ENCODE measurements at places on chromosomes 13 and 19.

GRCh38 chr19:6232601-6233055, 47.1 kb downstream of the MLLT1 start:
- DNase-seq = no peak

DNA sequence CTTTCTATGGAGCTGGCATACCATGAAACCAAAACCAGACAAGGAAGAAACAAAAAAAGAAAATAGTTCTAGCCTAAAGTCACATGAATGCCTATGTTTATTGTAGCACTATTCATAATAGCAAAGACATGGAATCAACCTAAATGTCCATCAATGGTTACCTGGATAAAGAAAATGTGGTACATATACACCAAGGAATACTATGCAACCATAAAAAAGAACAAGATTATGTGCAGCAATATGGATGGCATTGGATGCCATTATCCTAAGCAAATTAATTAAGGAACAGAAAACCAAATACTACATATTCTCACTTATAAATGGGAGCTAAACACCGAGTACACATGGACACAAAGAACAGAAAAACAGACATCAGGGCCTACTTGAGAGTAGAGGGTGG, 10.5 kb downstream of the ZNF780A start:
- DNase-seq = no peak

DNA sequence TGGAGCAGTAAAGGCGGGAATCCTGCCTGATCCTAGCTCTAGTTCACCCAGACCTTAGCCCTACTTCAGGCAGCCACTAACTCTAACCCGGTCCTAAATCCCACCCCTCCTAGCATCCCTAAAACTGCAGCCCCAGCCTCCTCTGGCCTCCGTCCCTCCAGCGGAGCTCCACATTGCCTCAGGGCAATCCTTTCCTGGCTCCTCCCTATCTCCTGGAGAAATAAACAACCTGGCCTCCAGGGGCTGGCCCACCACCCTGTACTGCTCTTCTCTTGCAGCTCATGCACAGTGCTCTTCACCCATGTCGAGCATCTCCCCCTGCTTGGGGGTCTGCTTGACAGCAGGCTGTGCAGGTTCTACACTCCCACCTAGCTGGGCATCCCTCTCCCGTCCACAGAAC, 6.7 kb downstream of the POU2F2 start:
- DNase-seq = no peak

- no peak for DNase-seq
Observed at GRCh38 chr13:99963816-99964339, 7.7 kb downstream of the ZIC5 start.

- DNase-seq = no peak
Observed at GRCh38 chr19:37899966-37900365, 6.4 kb downstream of the WDR87 start.

DNA sequence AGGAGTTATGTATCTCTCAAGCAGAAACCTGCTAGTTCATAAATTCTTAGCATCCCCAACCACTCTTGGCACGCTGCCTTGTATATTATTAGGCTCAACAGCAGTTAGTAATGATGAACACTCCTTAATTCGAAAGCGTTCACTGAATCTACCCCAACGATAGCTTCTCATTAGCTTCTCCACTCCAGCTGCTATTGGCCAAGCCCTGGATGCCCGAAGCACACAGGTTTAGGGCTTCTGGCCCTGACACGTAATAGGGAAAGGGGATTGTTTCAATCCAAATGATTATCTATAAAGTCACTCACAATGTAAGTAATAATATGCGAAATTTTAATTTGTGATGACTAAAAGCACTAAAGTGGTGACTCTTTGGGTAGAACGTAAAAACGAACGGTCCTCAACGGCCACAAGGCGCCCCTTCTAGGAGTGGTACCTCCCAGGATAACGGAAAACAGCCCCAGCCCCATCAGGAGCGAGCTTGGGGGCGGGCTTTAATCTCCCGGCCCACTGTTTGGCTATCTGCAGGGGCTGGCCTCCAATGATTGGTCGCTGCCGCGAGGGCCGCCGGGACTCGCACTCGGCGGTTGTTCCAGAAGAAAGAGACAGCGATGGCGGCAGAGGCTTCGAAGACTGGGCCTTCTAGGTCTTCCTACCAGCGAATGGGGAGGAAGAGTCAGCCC, at the start of gene RNF17:
RNF17 (plus strand) TSS at position 574 of the 680 bp plus-strand sequence; CDS start at position 609, 35 bp downstream.
- no peak for DNase-seq

- DNase-seq = no peak
Observed at GRCh38 chr19:10450853-10451609, 30.7 kb downstream of the PDE4A start.

DNA sequence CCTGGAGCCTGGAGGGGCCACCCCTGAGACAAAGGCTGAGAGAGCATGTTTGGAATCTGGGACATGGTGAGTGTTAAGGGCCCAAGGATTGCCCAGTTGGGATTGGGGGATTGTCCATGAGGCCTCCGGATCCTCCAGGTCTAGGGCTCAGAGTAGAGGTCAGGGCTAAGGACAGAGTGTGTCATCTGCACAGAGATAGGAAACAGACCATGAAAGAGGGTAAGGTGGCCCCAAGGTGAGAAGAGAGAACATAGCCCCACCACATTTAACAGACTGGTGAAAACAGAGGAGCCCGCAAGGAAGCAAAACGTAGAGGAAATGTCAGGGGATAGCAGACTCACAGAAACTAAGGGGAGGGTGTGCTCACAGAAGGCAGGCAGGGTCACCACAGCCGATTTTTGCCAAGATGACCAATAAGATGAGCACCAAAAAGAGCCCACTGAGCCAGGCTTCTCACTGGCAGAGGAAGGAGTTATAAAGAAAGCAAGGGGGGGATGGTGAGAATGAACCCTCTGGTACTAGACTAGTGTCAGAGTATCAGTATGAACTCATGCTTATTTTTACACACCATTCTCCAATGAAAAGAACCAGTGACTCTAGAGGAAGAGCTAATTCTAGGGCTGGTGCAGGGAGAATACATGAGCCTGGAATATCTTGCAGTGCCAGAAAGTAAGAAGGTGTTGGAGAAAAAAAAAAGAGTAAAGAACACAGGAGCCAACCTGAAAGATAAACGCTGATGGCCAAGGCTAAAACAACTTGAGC, 17.5 kb downstream of the DYRK1B start:
- no peak for DNase-seq

- no peak for DNase-seq
Observed at GRCh38 chr13:54852831-54853230, 1824.2 kb downstream of the OLFM4 start.

- no peak for DNase-seq
Observed at GRCh38 chr19:31979949-31980670, 365.3 kb upstream of the ZNF507 start.

DNA sequence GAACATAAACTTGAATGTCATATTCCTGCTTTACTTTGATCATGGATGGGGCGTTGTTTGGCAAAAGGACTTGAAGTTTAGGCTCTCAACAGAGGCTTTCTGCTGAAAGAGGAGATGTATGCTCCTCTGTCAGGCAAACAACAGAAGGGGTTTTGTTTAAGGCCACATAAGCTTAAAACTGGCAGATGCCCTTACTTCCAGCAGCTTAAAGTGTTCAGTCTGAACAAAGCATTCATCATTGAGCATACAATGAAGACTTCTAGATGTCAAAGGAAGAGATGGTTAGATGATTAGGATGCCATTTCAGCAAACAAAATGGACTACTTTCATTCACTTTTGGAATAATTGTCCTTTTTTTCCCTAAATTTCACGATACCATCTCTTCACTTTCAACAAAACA, 484.5 kb downstream of the SLITRK6 start:
- DNase-seq = no peak

DNA sequence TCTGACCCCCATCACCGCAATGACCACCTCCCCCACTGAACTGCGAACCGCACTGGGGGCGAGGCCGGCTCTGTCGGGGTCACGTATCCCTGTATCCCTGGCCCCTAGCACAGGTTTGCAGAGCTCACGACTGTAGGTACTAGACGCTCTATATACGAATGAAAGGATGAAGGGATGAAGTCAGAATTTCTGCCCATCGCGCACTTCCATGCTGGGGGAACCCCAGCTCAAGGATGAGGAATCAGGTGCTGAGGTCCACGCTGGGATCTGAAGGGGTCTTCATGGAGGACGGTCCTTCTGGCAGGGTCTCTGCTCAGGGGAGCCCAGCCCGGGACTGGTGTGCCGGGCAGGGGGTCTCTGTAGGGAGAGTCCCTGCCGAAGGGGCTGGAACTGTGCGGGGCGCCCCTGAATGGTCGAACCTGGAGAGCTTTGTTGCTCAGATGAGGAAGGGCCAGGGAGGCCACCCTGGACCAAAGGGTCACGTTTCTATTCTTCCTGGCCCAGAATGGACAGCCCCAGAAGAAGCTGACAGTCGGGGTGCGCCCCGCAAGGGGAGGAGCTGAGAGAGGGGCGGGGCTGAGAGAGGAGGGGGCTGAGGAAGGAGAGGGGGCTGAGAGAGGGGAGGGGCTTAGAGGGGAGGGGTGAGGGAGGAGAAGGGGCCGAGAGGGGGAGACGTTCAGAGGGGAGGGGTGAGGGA, 37.9 kb upstream of the SEMA6B start:
- DNase-seq = no peak

GRCh38 chr13:49348751-49349150, 95.1 kb downstream of the CAB39L start:
- no peak for DNase-seq

GRCh38 chr19:38035515-38036495, 128.8 kb downstream of the SIPA1L3 start:
- DNase-seq = no peak

DNA sequence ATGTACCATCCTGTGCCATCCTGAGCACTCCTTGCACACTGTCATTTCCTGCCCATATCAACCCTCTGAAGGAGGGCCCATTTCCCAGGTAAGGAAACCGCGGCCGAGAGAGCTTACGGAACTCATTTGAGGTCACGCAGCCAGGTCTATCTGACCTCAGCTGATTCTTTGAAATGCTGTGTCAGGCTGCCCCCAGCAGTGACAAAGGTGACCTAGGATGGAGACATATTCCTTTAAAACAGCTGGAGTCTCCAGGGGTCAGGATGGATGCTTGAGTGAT, 42.2 kb upstream of the VSTM2B start:
- DNase-seq = no peak

- no peak for DNase-seq
Observed at GRCh38 chr13:92913840-92914239, 312.8 kb upstream of the GPC6 start.

GRCh38 chr13:23865906-23866305, 23.3 kb downstream of the MIPEP start:
- no peak for DNase-seq
